Stimulated activated CD4-positive, alpha-beta T cell treated with anti-CD3 and anti-CD28 coated beads, Interleukin-2, amount 100 ng/mL, for 4 hours (primary cell): ENCODE measurements at places on chromosomes 11 and 22.

GRCh38 chr11:1526785-1527184, 40.2 kb upstream of the MOB2 start:
- DNase-seq, result no peak

DNA sequence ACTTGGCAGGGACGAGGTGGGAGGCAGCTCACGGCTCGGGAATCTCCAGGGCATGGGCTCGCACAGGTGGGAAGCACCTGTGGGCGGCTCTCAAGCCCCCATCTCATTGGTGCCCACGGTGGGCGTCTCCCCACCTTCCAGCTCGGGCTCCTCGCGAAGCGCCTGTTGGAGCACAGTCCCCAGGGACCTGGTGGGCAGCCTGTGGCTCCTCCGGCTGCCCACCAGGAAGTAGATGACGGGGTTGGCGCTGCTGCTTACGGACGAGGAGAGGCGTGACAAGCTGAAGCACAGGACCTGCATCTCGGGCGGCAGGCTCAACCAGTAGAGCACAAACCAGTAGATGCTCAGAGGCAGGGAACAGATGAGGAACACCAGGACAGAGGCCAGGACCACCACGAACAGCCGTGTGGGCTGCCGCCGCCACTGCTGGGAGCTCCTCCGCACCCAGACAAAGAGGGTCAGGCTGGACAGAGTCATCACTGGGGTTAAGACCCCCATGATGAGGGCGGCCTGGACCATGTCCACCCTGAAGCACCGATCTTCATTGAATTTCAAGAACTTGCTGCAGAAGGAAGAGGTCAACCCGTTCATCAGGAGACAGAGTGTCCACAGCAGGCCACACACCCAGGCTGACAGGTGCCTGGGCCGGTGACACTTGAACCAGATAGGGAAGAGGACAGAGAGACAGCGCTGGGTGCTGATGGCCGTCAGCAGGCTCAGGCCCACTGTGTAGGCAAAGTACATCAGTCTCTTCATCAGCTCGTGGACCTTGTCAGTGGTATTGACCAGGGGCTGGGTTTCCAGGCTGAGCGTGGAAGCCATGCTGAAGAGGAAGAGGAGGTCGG, 633 bp downstream of the MRGPRD start:
- DNase-seq, result no peak

DNA sequence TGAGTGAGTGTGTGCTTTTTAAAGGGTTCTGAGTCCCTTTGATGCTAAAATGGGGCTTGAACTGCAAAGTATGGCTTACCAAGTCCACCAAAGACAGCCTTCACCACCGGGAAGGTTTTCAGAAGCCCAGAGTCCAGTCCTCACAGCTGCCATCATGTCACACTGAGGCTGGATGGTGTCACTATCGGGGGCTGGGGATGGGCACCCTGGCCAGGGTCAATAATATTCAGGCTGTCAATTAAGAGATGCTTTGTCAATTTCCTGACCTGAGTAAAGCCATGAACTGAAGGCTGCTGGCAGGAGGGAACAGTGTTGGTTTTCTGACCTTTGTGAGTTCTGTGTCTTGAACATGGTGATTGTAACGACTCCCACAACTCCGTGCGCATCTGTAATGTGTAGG, 373.0 kb upstream of the B3GAT1 start:
- DNase-seq, result no peak

GRCh38 chr22:20392983-20393704, 807 bp upstream of the ZNF74 start:
- no peak for DNase-seq

GRCh38 chr11:125055107-125055715, 7.9 kb upstream of the SLC37A2 start:
- no peak for DNase-seq

DNA sequence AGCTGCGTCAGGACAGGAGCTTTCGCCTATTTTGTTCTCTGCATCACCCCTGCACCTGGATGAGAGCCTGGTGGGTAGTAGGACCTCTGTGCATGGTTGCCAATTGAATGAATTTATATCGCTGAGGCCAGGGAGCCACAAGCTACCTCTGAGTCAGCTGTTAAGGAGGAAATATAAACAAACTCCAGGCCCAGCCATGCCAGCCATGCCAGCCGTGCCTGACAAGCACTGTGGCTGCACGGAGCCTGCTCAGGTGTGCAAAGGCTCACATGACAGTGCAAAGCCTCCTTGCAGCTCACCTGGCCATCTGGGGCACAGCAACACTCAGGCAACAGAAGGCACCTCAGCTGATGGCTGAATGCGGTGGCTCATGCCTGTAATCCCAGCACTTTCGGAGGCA, 33.7 kb upstream of the LINC01488 start:
- no peak for DNase-seq

DNA sequence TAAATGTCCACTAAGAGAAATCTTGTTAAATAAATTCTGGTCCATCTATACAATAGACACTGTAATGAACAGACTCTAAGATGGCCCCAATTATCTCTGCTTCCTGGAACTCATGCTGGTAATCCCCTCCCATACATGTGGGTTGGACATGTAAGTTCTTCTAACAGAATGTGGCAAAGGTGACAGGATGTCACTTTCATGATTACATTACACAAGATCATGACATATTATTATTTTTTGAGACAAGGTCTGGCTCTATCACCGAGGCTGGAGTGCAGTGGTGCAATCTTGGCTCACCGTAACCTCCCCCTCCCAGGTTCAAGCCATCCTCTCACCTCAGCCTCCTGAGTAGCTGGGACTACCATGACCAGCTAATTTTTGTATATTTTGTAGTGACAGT, 14.6 kb upstream of the NDUFC2 start:
- DNase-seq, result no peak

DNA sequence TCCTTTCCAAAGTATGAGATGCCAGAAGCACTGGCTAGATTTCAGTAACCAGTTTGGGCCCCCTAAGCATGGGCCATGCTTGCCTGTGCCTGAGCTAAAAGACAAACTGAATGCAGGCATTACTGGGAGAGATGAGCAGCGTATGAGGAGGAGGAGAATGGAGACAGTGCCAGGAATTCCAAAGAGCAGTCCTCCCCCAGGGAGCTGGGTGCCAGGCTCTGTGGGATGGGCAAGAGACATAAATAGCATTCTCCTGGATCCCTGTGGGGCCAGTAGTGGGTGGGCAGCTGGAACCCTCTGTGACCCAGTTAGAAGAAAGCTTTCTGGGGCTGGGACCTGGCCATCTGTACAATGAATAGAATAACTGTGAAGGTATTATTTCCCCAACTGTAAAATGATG, 235.6 kb downstream of the KCNA4 start:
- DNase-seq, result no peak

DNA sequence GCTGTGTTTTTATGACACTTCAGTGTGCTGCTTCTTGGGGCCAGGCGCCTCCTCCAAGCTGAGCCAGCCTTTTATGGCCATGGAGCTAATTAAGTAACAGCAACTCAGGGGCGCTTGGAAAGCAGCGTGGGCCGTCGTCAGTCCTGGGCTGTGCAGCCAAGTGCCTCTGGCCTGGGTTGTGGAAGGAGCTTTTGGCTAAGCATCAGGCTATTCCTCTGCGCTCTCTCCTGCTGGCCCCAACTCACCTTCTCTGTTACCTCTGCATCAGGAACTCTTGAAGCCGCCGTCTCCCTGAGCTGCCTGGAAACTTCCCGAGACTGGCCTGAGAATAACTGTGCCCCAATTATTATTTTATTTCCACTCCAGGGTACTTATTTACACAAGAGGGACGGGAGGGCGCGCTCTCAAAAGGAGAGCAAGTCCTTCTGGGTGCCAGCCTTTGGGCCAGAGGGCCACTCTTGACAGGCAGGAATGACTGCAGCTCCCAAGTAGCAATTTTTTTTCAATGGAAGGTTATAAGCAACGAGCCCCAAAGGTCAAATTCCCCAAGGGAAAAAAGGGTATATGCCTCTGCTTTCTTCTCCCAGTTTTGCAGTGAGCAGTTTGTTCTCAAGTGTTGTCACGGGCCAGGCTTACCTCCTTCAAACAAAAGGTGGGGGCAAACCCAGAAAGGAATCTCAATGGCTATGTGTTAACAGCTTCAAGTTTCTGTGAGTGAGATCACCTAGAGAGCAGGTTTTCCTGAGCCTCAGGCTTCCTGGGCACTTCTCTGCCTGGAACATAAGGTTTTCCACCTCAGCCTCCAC, 38.5 kb upstream of the NAV2 start:
- no peak for DNase-seq

- DNase-seq, result no peak
Measured at GRCh38 chr11:117559698-117560097, 232.0 kb downstream of the CEP164 start.

GRCh38 chr11:19561011-19561410, 151.6 kb upstream of the NAV2 start:
- no peak for DNase-seq

GRCh38 chr22:25626624-25626990, 62.1 kb downstream of the GRK3 start:
- DNase-seq, result no peak
